Stimulated activated CD4-positive, alpha-beta T cell treated with anti-CD3 and anti-CD28 coated beads, Interleukin-12 subunit alpha, Interleukin-12 subunit beta, amount 100 ng/mL, for 24 hours (primary cell): ENCODE measurements at places on chromosomes 12 and 14.

GRCh38 chr12:70305794-70306193, 60.3 kb upstream of the KCNMB4 start:
- no peak for DNase-seq

DNA sequence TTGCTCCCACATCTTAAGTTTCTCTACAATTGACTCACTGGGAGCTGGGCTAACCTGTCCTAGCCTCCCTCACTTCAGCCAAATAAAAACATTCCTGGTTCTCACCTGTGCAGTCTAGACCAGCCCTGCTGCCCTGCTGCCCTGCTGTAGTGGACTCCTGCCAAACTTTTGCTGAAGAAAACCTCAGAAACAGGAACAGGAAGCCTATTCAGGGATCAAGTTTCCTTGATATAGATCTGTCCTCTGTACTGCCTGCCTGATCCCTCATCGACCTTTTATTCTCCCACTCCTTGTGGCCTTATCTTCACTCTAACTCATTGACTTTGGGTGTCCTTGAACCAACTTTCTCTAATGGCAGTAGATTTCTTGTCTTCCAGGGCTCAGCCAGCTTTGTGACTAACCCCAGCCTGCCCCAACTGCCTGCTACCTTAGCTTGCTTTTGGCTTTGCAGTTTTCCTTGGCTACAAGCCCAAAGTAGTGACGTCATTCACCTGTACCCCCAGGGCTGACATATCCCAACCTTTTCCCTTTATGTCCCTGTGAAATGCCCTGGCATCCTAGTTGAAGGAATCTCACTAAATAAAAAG, 234.8 kb downstream of the DUSP6 start:
- DNase-seq, result no peak

GRCh38 chr12:111842556-111843396, 748 bp downstream of the MAPKAPK5 start:
- peak; percentile 30 for DNase-seq

DNA sequence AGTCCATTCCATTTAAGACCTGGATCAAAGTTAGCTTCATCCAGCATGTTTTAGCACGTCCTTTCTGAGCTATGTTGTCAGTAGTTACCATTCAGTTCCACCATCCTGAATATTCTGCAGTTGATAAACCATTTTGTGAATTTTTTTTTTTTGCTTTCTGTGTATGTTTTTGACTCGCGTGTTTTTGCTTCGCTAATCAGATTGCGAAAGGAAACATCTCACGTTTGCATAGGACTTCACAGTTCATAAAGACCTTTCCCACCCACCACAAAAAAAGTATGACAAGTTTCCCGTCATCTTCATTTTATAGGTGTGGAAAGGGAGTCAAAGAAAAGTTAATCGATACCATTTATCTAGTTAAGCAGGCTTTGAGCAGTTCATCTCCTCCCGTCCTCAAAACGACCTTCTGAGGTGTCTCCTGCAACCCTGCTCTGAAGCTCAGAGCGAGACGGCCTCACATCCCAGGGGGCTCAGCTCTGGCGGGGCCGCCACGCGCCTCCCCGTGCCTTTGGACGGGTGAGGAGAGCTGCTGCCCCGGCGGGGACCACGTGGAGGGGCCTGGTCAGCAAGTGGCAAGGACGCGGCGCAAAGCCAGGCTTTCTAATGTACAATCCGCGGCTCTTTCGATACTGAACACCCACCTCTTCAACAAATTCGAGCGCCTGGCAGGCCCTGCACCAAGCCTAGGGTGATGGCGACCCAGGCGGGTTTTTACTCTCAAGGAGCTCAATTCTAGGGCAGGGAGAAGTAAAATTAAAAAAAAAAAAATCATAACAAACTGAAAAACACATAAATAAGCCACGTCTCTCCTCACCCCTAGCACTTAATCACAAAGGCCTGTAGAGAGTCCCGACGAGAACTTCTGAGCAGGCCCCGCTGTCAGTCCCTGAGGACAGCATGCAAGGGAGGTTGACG, 988 bp upstream of the TMEM263 start:
- no peak for DNase-seq

GRCh38 chr14:35628989-35629388, 95.0 kb downstream of the INSM2 start:
- no peak for DNase-seq

- DNase-seq, result no peak
These were observed 60.3 kb downstream of the KLRG1 start for GRCh38 chr12:9049520-9050133.

DNA sequence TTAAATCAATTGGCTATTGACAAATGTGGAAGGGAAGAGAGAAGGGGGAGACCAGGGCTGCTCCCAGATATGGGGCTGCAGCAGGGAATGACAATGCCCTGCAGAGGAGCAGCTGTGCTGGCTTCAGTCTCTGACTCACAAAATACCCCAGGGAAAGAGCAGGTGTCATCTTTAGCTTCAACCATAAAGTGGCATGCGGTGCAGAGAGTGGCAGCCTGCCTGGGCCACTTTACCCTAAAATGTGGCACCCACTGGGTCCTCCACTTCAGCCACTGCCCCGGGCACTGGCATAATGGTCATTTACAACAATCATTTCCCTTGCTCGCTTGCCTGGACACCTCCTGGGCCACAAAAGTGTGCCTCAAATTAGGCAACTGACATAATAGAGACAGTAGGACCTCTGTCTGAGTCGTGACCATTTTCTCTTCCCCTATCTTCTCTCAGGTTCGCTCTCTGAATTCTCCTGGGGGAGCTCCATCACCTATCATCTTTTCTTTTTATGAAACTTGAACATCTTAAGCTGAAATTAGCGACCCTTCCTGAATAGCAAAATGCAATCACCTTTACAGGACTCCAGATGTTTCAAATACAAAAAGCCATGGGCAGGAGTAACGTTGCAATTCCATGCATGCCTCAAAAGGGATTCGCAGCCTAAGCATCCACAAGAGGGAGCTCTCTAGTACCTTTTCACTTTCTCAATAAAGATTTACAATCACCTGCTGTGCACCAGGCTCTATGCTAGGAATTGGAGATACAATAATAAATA, 179.9 kb upstream of the ATF7IP start:
- no peak for DNase-seq

GRCh38 chr14:37133284-37133913, 39.0 kb downstream of the SLC25A21 start:
- no peak for DNase-seq

DNA sequence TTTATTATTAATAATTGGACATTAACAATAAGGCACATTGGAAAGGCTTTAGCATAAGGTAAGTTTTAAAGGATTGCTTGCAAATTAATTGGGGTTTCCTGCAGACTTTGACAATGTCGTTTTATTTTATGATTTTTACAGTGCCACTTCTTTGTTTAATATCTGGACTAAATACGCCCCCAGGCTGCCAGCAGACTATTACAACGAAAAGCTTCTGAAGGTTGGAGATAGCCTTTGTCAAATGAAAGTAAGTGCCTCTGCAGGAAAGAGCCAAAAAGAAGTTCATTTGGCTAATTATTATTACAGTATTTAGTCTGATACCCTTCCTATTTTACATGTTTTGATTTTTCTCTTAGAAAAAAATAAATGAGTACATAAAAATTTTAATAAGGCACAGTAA, 11.3 kb downstream of the CFAP54 start:
- no peak for DNase-seq

- no peak for DNase-seq
These were observed 13.6 kb upstream of the FOXJ2 start for GRCh38 chr12:8018666-8019581.

GRCh38 chr12:70955415-70955814, 34.9 kb upstream of the PTPRR start:
- DNase-seq, result no peak

GRCh38 chr14:70080076-70080475, 108.7 kb downstream of the SLC8A3 start:
- DNase-seq, result no peak

GRCh38 chr14:34072921-34073320, 122.0 kb upstream of the EGLN3 start:
- DNase-seq, result no peak
